ENCODE measurements at places on chromosomes 1 and 21.

GRCh38 chr21:37266515-37267221 is 466 bp downstream of the VPS26C start:
- peak; percentile 33 for DNase-seq

GRCh38 chr1:18107369-18108298 is at the start of gene IGSF21:
IGSF21 (plus strand) TSS chr1:18107798; CDS start chr1:18108129, 331 bp downstream.
- DNase-seq = no peak

GRCh38 chr21:15692711-15693110 is 37.1 kb upstream of the USP25 start:
- no peak for DNase-seq

DNA sequence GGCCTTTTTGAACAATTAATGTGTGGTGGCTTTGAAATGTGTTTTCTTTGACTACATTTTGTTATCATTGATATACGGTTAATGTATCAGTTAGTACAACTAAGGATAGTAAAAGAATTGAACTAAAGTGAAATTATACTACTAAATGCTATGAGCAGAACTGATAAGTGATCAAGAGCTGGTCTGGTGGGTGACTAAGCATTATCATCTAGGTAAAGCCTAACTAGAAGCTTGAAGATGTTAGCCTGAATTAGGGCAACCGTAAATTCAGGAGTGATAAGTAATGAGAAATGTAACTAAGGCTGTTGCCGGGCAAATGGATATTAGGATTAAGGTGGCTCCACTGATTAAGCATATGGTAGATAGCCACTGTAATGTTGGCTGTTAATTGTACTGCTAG is 16.0 kb upstream of the GCLM start:
- no peak for DNase-seq

DNA sequence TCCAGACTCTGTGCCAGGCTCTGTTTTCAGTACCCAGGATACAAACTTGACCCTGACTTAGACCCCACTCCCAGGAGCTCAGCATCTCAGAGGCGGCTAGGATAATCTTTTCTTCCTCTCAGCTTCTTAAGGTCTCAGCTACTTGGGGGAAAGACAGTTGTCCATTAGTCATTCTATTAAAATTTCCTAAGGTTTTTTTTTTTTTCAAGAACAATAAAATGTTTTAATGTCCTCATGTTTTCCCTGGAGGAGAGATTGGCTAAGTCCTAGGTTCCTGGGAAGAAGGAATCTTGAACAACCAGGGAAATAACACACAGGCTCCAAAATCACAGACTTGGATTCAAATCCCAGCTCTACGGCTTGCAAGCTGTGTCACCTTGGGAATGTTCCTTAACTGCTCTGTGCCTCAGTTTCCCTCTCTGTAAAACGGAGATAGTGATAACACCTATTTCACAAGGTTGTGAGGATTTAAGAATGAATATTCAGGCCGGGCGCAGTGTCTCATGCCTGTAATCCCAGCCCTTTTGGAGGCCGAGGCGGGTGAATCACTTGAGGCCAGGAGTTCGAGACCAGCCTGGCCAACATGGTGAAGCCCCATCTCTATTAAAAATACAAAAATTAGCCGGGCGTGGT is 33.0 kb downstream of the CDK18 start:
- peak; percentile 53 for DNase-seq

- no peak for DNase-seq
Measured at GRCh38 chr1:3155926-3156220, 86.9 kb downstream of the PRDM16 start.

DNA sequence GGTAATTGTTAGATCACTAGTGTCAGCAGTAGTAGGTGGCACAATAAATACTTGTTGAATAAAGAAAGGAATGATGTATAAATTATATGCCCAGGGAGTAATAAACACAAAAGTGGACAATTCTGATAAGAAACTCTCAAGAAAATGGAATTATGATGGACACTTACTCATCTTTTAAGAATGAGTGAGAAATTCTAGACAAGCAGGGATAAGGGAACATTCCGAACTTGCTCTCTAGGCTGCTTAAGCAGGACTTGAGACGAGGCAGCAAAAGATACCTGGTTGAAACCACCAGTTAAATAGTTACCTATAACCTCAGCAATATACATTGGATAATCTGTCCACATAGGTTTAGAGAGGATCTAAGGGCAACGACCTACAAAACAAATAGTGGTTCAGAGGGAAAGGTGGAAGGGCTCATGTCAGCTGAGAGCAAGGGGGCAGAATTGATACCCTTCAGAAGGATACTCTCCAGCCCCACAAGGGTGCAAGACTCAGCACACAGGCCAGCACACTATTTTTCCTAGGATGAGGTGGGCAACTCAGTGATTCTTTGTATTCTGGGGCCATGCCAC is 46.3 kb downstream of the XCL2 start:
- no peak for DNase-seq
